Stimulated activated CD8-positive, alpha-beta memory T cell treated with anti-CD3 and anti-CD28 coated beads, Interleukin-15, amount 100 ng/mL, for 1 hour (primary cell): ENCODE measurements at places on chromosomes 1 and 21.
A peak's percentile ranks its signal among the peaks of the same experiment; 100 is the strongest.

DNA sequence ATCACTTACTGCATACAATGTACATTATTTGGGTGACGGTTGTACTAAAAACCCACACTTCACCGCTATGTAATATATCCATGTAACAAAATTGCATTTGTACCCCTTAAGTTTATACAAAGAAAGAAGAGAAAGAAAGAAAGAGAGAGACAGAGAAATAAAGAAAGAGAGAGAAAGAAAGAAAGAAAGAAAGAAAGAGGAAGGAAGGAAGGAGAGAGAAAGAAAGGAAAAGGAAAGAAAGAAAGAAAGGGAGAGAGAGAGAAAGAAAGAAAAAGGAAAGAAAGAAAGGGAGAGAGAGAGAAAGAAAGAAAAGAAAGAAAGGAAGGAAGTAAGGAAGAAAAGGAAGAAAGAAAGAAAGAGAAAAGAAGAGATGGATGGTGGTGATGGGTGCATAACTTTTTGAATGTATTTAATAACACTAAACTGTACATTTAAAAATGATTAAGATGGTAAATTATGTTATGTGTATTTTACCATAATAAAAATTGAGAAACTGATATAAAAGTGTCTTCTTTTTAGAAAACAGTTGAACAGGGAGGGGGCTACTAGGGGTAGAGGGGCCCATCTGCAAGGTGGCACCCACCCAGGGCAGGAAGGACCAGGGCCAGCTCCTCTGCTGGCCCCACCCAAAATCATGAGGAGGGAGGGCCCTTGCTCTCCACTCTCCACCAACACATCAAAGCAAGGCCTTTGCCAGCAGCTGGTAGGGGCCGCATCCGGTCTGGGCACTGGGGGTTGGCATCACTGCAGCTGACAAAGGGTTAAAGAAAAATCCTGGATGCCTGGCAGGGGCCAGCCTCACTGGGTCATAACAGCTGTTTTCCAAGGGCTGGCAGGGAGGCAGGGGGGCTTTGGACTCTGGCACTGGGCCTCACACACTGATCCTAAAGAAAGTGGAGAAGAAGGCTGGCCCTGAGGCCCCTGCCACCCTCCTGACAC is 153.9 kb upstream of the EDN2 start:
- DNase-seq = no peak

DNA sequence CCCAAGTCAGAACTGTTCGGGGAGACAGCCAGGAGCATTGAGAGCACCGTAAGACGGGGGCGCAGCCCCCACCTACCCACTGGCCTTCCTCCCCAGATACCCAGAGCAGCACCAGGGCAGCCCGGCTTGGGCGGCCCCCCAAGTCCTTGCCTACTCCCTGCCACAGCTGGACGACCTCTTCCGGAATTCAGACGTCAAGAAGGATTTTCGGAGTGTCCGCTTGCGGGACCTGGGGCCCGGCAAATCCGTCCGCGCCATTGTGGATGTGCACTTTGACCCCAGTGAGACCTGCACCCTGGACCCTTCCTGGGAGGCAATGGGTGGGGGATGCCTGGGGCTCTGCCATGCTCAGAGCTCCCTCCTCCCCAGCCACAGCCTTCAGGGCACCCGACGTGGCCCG is 26.7 kb downstream of the RNF223 start:
- DNase-seq = no peak

- peak; percentile 71 for DNase-seq
These were observed 42.4 kb downstream of the TMEM53 start for GRCh38 chr1:44631647-44632539.

DNA sequence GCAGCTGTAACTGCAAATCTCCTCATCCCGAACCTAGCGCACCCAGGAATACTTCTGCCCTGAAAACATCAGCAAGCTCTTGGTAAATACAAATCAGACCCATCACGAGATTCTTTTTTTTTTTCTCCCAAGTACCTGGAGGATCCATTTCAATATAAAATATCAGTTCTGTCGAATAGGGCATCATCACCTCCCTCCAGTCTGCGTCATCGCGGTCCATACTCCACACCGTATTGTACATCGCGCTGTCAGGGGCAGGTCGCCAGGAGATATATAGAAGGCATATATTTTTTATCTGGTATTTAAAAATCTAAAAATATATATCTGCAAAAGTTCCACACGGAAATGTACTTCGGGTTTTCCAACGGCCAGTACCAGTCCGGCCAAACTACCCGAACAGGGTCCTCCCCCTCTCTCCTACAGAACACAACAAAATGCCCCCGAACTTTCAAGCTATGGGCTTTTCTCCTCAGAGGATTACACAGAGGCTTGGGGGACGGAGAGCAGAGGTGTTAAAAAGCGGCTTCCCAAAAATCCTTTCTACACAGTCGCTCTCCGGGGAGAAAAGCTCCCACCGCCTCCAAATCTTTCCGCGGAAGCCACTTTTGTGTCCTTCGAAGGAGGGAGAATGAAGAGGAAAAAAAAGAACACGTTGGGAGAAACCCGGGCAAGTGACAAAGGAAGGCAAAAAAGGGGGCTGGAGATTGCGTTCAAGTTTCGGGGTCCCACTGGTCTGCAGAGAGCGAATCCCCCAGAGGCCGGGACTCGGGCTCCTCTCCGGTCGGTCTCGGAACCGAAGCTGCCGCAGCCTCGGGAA is 509 bp downstream of the PIK3R3 start:
- DNase-seq = no peak

- no peak for DNase-seq
These were observed 127.8 kb downstream of the RGS7 start for GRCh38 chr1:241229216-241229615.

GRCh38 chr1:180151508-180151907 is 3.2 kb upstream of the QSOX1 start:
- no peak for DNase-seq

DNA sequence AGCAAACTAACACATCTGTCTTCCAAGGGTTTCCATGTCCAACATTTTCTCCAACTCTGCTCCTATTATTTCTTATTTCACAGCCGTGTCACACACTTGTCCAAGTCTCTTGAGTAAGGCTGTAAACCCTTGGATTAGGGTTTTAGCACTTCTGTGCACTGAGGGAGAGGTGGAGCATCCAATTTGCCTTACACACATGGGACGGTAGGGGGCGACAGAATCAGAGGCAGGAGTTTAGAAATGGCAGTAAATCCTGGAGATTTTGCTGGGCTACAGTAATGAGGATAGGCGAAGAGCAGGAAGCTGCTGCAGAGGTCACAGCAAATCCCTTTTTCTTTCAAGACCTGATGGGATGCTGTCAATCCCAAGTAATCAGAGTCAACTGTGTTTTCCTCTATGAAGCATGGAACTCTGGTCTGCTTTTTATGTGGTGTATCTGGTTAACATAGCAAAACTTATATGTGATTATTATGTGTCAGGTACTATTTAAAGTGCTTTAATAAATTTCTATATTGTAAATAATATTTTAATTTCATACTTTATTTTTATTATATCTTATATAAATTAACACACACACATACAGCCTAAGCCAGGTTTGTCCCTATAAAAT is 15.4 kb upstream of the LCE5A start:
- no peak for DNase-seq

GRCh38 chr1:111591937-111592336 is 27.7 kb upstream of the RAP1A start:
- no peak for DNase-seq

GRCh38 chr1:209583408-209583807 is at the start of gene CAMK1G:
Gene CAMK1G (plus strand): TSS chr1:209583714. CDS start chr1:209594984, 11,270 bp downstream.
- no peak for DNase-seq

DNA sequence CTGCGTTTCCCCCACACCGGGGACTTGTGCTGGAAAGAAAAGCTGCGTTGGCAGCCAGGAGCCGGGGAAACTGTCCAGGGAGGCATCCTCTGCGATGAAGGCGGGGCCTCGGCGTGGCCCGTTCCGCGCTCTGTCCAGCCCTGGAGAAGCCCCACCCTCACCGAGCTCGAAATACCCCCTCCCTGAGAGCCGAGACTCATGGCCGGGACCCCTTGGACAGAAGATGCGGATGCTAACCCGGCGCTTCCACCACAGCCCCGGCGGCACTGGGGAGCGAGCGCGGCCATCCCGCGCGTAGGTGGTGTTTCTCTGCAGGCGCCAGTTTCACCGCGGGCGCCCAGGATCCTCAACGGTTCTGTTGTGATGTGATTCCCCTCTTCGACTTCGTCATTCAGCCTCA is 31.6 kb downstream of the PDE9A start:
- no peak for DNase-seq

GRCh38 chr1:49389699-49390098 is 613.0 kb upstream of the BEND5 start:
- no peak for DNase-seq

DNA sequence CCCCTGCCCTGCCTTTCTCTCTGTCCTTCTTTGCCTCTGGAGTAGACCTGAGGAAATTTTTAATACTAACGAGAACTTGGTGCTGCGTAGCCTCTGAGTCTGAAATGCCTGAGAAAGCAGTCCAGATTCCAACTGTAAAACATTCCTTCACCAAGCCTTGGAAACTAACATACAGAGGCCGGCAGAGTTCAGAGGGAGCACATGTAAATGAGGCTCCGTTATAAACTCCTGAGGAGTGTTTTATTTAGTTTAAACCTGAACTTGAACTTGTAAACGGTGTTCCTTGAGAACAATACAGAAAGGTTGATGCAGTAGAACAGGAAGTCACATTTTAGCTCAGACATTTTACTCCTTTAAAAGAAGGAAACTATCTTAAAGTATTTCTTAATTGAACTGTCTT is 280.7 kb downstream of the TM2D1 start:
- DNase-seq = no peak

GRCh38 chr1:228794173-228794572 is 58.9 kb downstream of the RHOU start:
- no peak for DNase-seq

DNA sequence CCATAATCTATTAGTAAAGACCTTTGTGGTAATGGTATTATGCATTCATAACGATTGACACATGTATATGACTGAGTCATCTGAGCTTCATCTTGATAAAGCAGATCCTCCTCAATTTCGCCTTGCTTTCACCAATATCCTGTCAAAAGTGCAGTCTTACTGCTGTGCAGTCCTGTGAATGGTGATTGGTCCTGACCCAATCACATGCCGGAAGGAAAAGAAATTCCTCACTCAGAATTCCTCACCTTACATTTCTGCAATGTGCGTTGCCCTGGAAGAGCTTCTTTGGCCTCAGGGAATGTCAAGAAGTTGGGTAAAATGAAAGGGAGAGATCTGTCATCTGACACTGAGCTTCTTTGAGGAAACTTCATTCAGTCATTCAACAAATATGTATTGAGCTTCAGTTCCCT is 121.0 kb upstream of the TSPAN2 start:
- DNase-seq = no peak

GRCh38 chr1:54794451-54795355 is 6.4 kb downstream of the TTC22 start:
- DNase-seq = no peak

GRCh38 chr21:34991366-34991957 is 57.6 kb downstream of the RUNX1 start:
- no peak for DNase-seq

DNA sequence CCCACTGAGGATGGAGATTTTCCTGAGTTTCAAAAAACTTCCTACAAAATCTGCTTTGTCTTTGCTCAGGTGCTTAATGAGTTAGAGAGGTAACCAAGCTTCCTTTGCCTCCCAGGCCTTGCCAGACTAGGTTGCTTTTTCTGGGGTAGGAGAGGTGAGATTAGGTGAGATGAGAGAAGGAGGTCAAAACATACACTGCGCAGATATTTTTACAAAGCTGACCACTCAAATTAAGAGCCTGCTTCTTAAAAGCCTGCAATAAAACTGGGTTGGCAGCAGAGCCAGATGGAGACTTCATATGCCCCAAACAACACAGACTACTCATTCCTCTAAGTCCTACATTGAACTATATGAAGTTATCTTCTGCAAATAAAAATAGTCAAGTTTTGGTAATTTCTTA is 352.5 kb downstream of the NUF2 start:
- no peak for DNase-seq

- DNase-seq = no peak
These were observed 53.4 kb downstream of the KRTAP19-8 start for GRCh38 chr21:30984889-30985288.

- no peak for DNase-seq
These were observed 26.8 kb downstream of the TSHB start for GRCh38 chr1:115056395-115056798.

- DNase-seq = no peak
These were observed 15.0 kb upstream of the FAM131C start for GRCh38 chr1:16088351-16088911.

DNA sequence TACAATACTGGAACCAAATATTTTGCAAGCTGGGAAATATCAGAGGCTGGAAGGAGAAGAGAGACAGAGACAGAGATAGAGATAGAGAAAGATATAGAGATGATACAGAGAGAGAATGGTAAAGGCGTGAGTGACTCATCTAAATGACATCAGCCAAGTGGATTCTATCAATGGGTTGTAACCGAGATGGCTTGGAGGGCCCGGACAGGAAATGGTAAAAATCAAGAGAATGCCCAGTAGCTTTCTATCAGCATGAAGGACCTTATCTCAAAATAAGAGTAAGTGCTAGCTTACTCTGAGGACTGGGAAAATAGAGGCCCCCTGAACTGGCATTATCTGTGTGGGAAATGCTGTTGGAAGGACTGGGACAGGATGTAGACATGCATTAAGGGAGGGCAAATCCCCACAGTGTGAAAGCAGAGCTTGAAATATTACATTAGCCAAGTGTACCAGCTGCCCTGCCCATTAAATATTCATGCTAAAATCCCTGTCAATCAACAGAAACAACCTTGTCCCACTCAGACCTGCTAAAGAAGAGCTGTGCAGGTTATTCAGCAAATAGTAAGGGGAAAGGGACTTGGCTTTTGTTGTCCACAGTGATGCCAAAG is 76.6 kb upstream of the ZNF644 start:
- DNase-seq = no peak

GRCh38 chr1:241696172-241696814 is 44.2 kb downstream of the WDR64 start:
- DNase-seq = no peak

DNA sequence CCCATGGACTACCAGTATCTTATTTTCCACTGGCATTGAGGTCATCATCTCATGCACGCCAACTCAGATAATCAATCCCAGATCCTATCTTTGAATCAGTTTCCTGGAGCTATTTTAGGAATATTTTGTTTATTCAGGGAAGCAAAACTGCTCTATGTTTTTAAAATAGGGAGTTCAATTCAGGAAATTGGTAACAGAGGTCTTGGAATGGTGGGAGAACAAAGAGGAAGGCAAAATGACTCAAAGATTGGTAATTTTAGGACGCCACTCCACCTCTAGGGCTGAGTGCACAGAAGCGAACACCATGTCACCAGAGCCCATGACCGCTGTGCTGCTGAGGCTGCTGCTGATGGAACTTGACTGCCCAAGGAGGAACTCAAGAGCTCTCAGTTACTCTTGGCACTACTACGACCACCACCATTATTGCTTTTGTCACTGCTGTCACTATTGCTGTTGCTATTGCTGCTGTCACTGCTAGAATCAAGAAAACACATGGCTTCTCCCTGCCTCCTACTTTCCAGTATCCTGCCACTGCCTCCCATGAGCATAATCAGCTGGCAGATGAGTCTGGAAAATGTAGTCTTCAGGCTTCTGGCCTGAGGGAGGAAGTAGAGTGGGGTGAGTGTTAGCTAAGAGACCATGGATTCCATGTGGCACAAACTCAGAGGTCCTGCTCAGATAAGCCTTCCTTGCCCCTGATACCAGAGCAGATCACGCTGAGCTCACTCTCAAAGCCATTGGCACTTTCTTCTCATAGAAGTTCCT is 71.6 kb upstream of the CNIH3 start:
- DNase-seq = no peak

GRCh38 chr1:244319283-244320132 is 132.2 kb downstream of the ADSS2 start:
- no peak for DNase-seq
